ENCODE measurements at places on chromosomes 4 and X.

GRCh38 chr4:174549721-174550120 lies 27.4 kb upstream of the HPGD start:
- DNase-seq = no peak

- peak; percentile 40 for DNase-seq
Observed at GRCh38 chr4:128450326-128451120, 162.9 kb upstream of the PGRMC2 start.

DNA sequence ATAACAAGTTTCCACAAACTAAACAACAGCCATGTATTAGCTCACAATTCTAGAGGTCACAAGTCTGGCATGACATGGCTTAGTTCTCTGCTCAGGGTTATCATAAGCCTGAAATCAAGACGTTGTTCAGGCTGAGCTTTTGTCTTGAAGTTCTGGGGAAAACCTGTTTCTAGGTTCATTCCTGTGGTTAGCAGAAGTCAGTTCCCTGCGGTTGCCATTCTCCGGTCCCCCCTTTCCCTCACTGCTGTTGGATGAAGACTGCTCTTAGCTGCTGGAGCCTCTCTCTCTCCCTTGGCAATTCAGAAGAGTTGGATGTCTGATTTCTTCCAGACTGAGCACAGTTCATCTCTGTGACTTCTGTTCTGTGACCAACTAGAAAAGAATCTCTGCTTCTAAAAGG lies 962.6 kb downstream of the PCDH7 start:
- DNase-seq = no peak

DNA sequence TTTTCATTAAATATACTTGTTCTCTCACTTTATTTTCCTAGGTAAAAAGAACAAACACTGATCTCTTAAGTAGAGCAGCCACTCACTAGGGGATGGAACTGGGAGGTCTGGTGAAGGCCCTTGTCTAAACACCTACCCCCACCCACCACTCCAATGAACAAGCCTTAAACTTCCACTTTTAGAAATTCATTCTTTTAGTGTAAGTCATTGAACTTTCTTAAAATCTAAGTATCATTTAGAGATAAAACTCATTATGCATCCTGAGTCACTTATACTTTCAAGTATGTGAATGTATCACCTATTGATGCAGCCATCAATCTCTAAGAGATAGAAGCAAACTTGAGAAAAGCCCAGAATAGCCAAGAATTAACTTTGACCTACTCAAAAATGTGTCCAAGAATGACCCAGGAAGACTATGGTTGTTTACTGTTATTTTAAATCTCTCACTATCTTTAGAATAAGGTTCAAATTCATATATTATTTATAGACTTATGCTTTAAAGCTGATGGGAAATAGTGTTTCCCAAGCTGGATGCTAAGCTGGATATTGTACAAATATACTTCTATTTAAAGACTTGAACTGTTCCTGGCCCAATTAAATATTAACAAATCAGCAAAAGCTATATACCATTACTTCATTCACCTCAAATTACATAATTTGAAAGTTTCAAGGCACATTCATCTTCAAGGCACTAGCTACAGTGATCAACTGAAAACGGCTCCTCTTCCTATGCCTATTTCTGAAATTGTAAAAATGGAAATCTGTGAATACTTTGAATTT lies 49.5 kb downstream of the CAMK2D start:
- no peak for DNase-seq

- no peak for DNase-seq
Observed at GRCh38 chr4:996030-996996, 3.1 kb upstream of the SLC26A1 start.

DNA sequence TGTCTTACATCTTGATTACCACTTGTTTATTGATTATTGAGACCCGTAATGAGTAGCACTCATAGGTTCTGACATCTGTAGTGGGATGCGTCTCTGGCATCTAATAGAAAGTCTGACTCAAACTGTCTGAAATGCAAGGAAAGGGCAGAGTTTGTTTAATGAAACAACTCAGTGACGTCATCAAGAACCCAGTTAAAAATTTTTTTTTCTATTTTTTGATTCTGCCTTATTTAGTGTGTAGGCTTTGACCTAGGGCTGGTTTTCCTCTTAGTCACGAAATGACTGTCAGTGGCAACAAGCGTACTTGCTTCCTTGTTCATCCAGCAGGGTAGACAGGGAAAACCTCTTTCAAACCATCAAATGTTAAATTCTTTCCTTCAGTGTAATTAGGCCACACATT lies 3.1 kb upstream of the CDKL5 start:
- DNase-seq = peak; percentile 84

DNA sequence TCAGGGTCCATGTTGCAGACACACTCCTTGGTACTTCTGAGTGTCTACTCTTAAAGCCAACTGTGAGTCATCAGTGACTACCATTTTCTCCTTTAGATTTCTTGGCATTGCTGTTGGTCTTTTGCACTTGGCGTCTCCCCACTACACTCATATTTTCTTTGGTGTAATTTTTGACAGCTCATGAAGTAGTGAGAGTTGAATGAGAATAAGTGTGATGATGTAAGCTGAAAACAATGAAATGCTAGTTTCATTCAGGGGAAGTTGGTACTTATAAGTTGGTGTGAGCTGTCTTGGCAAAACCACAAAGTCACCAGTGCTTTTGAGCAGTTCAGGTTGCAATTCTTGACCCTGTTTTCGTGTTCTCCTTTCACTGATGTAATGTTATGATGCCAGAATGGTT lies 142.9 kb upstream of the ARX start:
- peak; percentile 35 for DNase-seq

GRCh38 chrX:119266364-119266995 lies 30.4 kb downstream of the PGRMC1 start:
- peak; percentile 3 for DNase-seq

GRCh38 chrX:56813318-56813837 lies 84.3 kb downstream of the NBDY start:
- no peak for DNase-seq

- no peak for DNase-seq
Observed at GRCh38 chr4:166400270-166400894, 527.3 kb downstream of the TLL1 start.

DNA sequence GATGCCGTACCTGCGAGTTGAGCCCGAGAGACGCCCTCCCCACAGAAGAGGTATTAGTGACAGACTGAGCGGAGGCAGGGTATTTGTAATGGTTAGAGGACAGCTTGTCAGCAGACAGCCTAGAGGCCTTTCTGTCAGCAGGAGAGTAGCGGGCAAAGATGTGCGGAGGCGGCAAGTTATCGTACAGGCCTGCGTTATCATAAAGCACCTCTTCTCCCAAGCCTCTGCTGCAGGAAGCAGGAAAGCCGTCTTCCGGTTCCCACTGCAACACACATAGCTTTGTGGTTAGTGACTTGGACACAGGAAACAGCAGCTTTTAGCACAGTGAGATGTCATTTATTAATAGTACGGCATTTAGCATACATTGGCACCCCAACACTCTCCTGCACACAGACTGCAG lies 158.3 kb downstream of the AFAP1 start:
- no peak for DNase-seq

DNA sequence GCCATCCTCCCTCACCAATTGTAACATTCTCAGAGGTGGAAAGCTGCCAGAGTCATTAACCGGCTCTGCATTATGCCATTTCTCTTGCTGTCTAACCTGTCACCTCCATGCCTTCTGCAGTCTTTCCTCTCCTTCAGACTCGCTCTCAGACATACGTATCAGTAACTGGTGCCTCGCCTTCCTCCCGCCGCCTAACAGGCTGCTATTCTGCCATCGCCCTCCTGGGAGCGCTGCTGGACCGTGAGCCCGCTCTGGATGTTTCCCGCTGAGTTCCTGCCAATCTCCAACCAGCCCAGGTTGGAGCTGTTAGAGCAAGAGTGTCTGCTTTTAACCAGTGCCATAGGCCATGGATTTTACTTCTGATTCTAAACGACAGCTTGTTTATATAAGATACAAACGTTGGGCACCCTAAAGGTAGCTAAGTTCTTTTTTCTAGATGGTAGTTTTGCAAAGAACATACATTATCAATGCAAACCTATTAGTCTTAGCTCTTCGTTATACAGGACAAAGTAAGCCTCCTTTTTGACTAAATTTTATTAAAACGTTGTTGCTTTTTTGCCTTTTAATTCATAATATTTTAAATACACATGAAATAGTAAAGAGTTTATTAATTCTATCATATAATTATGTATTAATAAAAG lies 59.5 kb upstream of the NEIL3 start:
- peak; percentile 27 for DNase-seq

- peak; percentile 15 for DNase-seq
Observed at GRCh38 chrX:71253253-71254091, 468 bp downstream of the ZMYM3 start.

GRCh38 chr4:68176500-68176899 lies 46.8 kb upstream of the TMPRSS11F start:
- DNase-seq = no peak

- no peak for DNase-seq
Observed at GRCh38 chr4:145681518-145681917, 1.6 kb downstream of the C4orf51 start.

- DNase-seq = no peak
Observed at GRCh38 chr4:11209826-11210225, 218.9 kb downstream of the HS3ST1 start.

- DNase-seq = no peak
Observed at GRCh38 chr4:106796876-106797275, 239.2 kb downstream of the DKK2 start.

GRCh38 chrX:18461431-18461830 lies 36.0 kb downstream of the CDKL5 start:
- DNase-seq = no peak

GRCh38 chrX:71579136-71579989 lies 1.1 kb downstream of the GCNA start:
- DNase-seq = no peak

DNA sequence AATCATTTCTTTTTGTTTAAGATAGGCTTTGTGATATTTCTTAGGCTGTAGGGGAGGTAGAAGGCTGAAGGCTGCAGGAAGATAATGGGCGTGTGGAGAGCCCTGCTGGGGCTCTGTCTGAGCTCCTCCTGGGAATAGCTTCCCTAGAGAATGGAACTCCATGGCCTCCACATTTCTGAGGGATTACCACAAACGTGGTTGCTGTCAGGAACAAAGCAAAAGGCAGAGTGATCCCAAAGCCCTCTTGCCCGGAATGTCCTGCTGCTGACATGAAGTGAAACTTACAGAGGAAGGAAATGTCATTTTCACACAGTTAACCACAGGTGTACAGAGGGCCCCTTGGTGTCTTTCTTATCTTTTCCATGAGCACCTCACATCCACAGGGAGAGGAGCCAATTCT lies 89.3 kb downstream of the DDIT4L start:
- DNase-seq = no peak

DNA sequence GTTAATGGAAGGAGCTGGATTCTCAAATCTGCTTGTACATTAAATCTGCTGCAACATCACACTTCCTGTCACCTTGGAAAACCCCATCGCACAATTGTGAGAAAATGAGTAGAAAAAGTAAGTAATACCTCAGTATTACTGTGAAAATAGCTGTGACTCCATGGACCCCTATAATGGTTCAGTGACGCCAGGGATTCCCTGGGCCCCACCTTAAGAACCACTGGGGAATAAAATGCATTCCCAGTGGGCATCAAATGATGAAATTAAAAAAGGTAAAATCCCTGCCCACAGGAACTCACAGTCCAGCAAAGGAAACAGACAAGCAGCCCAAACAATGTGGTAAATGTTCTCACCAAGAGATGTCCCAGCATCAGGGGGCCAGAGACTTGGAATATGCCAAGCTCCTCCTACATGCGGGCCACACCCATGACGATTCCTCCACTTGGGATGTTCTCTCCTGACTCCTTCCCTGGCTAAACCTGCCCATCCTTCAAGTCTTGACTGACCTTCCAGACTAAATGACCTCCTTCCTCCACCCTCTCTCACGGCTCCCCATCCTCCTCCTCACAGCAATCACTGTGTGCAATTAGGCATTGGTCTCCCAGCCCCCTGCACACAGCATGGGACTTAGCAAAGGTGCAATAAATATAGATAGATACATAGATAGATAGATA lies 2.6 kb downstream of the EVC2 start:
- DNase-seq = no peak

DNA sequence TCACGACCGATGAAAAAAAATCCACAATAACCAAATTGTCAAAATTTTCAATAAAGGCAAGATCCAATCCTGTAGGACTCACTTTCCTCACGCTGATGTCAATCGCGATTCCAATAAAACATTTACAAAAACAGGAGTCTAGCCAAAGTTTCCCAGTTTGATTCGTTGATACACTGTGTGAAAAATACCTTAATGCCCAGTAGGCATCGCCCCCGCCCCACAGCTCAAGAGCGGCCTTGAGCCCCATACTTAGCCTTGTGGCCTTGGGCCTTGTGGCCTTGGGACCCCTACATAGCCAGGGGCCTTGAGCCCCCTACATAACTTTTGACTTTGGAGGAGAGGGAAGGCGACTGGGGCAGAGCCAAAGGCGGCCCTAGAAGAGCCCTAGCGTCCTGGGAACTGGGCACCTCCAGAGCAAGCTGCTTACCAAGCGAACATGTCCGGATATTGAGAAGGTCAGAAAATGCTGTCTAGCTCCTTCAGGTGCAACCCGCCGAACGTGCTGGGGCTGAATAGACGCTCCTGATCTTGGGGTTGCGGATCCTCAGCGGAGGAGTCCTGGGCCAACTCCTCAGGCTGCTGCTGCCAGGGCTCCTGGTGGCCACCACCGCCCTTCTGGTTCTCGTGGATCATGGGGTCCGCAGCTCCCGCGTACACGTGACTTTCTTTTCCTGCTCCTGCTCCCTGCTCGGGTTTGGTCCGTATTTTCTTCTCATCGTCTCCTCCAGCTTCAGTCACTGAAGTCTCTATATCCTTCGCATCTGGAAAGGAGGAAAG lies 62.9 kb downstream of the RHOXF2B start:
- no peak for DNase-seq

DNA sequence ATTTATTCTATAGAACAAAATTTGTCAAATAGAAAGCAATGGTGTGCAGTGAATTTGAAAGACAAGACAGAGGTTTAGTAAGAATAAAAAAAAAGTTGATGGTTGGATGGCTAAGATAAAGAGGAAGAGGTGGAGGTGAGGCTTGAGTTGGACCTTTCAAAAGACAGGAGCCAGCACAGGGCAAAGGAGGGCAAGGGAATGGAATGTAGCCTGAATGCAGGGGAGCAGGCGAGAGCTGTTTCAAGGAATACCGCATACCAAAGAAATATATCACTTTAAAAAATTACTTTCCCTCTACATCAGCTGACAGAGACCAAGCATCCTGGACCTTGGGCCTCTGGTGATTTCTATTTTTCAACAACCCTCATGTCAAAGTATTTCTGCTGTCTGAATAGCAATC lies 38.0 kb upstream of the CXXC4 start:
- DNase-seq = no peak

DNA sequence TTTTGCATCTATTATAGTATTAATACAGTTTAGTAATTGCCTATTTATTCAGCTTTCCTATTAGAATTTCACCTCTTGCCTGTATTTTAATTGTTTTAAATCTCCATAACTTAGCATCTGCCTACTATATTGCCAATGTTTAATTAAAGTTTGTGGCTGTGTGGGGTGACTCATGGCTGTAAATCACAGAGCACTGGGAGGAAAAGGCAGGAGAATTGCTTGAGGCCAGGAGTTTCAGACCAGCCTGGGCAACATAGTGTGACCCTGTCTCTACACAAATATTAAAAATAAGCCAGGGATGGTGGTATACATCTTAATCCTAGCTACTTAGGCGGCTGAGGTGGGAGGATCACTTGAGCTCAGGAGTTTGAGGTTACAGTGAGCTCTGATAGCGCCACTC lies 14.5 kb upstream of the CCSER1 start:
- DNase-seq = no peak

- DNase-seq = peak; percentile 62
Observed at GRCh38 chr4:14783011-14783877, 219.0 kb upstream of the CPEB2 start.
